Left ventricle myocardium inferior (tissue), 1 donor: ENCODE measurements at places on chromosomes 7 and 10. TPM values are rescaled to one million over a fixed set of nuclear protein-coding genes. Genes with fewer than 3 reads are reported as not detected.

DNA sequence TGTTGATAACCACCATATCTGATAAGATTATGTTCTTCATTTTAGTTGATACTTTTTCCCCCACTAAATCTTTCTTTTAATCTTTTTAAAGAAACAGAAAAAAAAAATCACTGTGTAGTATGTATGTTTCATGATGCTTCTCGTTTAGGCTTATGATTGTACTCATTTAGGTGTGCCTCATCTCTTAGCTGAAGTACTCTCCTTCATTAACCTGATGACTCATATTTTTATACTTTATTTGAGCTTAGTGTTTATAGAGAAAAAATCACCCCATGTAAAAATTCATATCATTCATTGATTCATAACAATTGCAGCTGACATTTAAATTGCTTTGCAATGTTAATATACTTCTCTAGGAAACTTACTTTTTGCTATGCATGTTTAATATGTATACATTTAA, 158.9 kb downstream of the MLLT10 start:
- no peak for DNase-seq

DNA sequence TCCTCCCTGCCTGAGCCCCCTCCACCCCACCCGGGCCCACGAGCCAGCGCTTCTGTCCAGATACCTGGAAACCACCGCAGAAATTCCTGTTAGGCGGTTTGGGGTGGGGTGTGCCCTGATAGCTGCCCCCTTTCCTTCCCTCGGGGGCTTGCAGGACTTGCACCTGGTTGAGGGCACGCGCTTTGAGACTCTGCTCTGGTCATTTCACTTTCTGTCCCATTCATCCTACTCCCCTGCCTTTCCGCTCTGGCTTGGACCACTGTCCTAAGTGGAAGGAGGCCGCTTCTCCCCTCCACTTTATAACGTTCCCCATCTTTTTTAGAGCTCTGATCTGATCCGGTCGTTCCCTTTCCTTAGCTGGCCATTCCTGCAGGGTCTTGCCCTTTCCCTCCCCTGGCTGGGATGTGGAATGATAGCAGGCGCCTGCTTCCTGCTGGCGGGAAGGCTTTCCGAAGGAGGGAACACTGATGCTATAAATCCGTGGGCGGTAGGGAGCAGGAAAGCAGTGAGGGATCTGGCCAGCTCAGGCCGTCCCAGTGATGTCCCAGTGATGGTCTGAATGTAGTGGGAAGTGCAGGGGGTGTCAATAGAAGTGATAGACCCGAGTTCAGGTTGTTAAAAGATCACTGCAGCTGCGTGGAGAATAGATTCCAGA, 852 bp upstream of the PRKAR1B start:
- no peak for DNase-seq

DNA sequence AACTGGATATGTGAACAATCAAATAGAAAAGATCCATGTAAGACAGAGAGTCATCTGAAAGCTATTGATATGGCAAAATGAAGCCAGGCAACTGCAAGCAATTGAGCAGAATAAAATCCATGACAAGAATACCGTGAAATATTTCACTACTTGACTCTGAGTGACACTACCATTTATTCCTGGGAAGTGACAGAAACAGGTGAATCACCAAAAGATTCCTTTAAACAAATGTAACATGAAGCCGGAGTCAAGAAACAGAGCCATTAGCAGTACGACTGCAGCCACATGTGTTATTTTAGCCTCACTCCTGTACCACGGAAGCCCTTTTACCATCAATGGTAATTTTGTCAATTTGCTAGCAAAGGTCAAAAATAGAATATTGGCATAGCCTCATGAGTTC, 197.7 kb upstream of the POT1 start:
- no peak for DNase-seq

- DNase-seq = peak; percentile 13
Observed at GRCh38 chr7:27172823-27173510, 1.2 kb downstream of the HOXA10 start.

- DNase-seq = no peak
Observed at GRCh38 chr10:110859206-110859972, 12.3 kb upstream of the PDCD4 start.

GRCh38 chr7:18408461-18408860, 87.1 kb upstream of the HDAC9 start:
- DNase-seq = no peak

Gene CTAGE4
- 0.16 TPM for total RNA-seq

Gene CHST12
- total RNA-seq = 15.3 TPM
